ENCODE measurements at places on chromosomes 3 and 15.

- H3K4me1 ChIP-seq = no peaks in the 10 kb centered on the region
- no peak overlapping the region for H3K27ac ChIP-seq
- DNase-seq = no peak
- H3K4me3 ChIP-seq = no peak overlapping the region
- no peaks in the 10 kb centered on the region for H3K27me3 ChIP-seq
- H3K36me3 ChIP-seq = no peaks in the 10 kb centered on the region
Measured at GRCh38 chr3:29057326-29057725, 223.5 kb upstream of the RBMS3 start.

- no peak overlapping the region for H3K4me3 ChIP-seq
- DNase-seq = no peak
- no peak overlapping the region for H3K27ac ChIP-seq
- H3K36me3 ChIP-seq = no peaks in the 10 kb centered on the region
Measured at GRCh38 chr15:79629687-79630086, 197.6 kb downstream of the MINAR1 start.

DNA sequence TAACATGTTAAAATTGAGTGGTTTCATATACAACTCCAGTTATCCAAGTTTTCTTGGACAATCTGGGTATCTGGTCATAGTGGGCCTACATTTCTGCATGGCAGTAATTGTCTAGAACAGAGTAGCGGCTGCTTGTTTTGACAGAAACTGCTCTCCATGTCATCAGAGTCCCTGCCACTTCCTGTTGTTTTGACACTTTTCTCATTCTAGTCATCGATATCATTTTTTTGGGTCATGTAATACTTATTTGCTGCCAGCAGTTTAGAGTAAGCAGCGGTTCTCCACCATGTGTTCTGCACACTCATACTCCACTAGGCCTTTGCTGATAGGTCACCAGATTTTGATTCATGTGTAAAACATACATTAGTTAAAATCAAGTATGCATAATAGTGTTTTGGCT lies 81.5 kb downstream of the SLC25A26 start:
- H3K36me3 ChIP-seq = no peaks in the 10 kb centered on the region
- H3K4me3 ChIP-seq = no peak overlapping the region
- H3K27ac ChIP-seq = peak overlapping the region; percentile 68
- H3K27me3 ChIP-seq = no peaks in the 10 kb centered on the region
- H3K4me1 ChIP-seq = peaks cover 8% of the 10 kb centered on the region

- no peaks in the 10 kb centered on the region for H3K27me3 ChIP-seq
- no peak overlapping the region for H3K27ac ChIP-seq
- no peaks in the 10 kb centered on the region for H3K36me3 ChIP-seq
Measured at GRCh38 chr3:147184794-147185193, 221.5 kb downstream of the ZIC4 start.
